GM23248 (cell line): ENCODE measurements at places on chromosomes 4 and X.
A peak's percentile ranks its signal among the peaks of the same experiment; 100 is the strongest.

DNA sequence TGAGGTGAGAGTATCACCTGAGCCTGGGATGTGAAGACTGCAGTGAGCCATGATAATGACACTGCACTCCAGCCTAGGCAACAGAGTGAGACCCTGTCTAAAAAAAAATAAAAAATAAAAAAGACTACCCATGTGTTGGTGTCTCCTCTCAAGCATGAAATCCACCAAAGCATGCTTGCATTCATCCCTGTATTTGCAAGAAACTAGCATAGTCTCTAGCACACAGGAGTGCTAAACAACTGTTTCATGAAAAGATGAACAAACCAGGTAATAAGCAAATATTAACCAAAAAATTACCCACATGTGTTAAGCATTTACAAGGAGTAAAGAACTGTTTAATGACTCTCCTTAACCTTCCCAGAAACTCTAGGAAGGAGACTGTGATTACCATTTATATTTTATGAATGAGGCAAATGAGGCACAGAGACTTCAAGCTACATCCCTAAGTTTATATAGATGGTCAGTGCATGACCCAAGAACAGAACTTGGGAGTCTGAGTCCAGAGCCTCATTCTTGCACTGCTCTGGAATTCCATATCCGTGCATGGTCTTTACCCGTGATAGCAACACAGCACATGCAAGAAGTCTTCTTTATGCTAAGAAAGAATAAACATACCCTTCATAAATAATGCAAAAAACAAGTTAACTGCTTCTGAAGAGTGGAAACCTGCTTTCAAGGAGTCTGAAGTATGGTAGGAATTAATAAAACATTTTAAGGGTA lies 186.1 kb upstream of the STS start:
- DNase-seq = no peak

GRCh38 chrX:66110112-66110511 lies 53.9 kb upstream of the HEPH start:
- peak; percentile 49 for DNase-seq

- peak; percentile 16 for DNase-seq
These were observed 209.5 kb downstream of the PARM1 start for GRCh38 chr4:75142382-75142781.

- peak; percentile 82 for DNase-seq
These were observed 102.0 kb downstream of the PTTG2 start for GRCh38 chr4:38062088-38062775.

DNA sequence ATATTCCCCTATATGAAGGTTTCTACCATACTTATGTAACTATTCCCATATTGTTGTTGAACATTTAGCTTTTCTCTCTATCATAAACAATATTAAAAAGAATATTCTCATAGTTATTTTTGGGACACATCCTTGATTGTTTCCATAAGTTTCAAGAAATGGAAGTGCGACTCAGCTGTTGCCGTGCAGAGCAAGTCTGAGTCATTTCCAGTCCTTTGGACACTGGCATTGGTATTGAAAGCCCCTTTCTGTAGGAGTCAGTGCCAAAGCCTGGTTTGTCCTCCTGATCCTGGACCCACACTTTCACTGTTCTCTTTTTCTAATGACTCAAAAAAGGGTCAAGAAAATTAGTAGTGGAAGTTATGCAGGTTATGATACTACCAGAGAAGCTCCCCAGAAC lies 108.3 kb upstream of the DIAPH2 start:
- peak; percentile 44 for DNase-seq

DNA sequence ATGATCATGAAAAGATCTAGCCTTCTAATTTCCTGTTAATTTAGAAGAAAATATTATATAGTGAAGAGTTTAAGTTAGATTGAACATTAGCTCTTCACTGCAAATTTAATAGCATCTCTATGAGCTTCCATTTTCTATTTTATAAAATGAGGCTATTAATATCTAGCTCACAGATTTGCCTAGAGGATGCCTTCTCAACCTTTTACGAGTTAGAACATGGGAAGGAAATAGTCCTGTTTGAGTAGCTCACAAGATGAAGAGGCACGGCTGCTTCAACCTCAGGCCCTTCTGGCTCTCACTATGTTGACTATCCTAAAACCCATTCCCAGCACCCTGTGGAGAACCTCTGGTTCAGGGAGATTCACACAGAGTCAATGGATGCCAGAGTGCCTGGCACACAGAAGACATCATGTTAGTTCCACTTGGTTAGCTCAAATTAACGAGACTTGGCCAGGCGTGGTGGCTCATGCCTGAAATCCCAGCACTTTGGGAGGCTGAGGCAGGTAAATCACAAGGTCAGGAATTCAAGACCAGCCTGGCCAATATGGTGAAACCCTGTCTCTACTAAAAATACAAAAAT lies 97.9 kb upstream of the GUCY1A1 start:
- DNase-seq = no peak

DNA sequence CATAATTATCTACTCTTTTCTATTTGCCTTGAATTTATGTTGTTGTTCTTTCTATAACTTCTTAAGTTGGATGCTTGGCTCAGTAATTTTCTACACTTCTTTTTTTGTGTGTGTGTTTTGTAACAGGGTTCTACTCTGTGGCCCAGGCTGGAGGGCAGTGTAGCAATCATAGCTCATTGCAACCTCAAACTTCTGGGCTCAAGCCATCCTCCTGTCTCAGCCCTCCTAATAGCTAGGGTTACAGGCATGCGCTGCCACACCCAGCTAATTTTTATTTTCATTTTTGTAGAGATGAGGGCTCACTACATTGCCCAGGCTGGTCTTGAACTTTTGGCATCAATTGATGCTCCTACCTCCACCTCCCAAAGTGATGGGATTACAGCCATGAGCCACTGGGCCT lies 20.7 kb upstream of the UCHL1 start:
- DNase-seq = no peak

DNA sequence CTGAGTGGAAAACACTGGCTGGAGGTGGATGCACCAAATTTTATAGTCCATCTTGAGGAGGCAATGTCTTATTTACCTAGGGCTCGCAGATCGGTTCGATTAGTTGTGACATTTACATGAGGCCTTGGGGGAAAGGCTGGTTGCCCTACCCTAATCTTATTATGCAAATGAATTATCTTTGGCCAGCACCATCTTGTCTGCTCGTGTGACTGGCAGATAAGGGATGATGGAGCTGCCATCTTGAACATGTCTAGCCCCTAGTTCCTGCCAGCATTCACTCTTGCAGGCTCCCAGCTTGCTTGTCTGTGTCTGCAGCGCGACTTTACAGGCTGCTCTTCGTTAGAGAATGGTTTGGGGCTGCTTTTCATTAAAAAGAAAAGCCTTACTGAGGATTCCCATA lies 61.9 kb downstream of the SEC24B start:
- DNase-seq = no peak

GRCh38 chr4:26509681-26510333 lies 19.5 kb upstream of the CCKAR start:
- peak; percentile 42 for DNase-seq

GRCh38 chr4:76311896-76312331 lies 5.4 kb downstream of the STBD1 start:
- peak; percentile 14 for DNase-seq

GRCh38 chr4:88526221-88526815 lies 2.7 kb upstream of the PYURF start:
- peak; percentile 58 for DNase-seq

- no peak for DNase-seq
These were observed 111.1 kb downstream of the CCNG2 start for GRCh38 chr4:77268108-77268507.

GRCh38 chr4:123921339-123921738 lies 524.7 kb downstream of the SPRY1 start:
- DNase-seq = no peak

DNA sequence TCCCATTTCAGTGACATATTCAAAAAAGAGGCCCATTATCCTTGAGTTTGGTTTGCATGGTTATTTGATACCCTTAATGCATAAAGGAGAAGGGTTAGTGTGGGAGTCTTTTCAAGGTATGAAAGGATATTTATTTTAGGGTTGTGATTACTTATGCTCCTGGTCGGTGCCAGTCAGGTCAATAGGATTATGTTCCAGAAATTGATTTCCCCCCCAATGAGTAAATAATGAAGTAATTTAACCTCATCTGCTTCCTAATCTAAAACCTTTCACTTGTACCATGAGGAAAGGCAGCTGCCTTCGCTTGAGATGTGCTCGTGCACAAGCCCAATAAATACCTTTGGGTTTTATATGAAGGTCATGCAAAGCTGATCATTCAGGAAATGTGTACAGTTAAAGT lies 55.0 kb upstream of the NR0B1 start:
- no peak for DNase-seq

DNA sequence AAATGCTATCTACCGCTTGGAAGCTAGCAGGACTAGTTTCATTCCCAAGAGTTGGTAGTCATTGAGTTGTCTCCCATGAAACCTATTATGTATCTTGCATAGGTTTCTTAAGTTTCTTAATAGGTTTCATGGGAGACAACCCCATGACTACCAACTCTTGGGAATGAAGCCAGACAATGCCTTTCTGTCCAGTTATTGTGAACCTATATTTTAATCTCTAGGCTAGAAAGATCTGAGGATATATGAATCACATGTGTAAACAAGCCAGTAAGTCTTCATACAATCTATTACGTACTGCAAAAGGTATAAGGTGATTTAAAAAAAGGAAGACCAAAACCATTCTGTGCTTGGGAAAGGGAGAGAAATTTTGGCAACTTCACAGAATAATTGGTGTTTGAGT lies 162.6 kb downstream of the INPP4B start:
- DNase-seq = no peak

- no peak for DNase-seq
These were observed 106.6 kb upstream of the NRK start for GRCh38 chrX:105715746-105716145.

DNA sequence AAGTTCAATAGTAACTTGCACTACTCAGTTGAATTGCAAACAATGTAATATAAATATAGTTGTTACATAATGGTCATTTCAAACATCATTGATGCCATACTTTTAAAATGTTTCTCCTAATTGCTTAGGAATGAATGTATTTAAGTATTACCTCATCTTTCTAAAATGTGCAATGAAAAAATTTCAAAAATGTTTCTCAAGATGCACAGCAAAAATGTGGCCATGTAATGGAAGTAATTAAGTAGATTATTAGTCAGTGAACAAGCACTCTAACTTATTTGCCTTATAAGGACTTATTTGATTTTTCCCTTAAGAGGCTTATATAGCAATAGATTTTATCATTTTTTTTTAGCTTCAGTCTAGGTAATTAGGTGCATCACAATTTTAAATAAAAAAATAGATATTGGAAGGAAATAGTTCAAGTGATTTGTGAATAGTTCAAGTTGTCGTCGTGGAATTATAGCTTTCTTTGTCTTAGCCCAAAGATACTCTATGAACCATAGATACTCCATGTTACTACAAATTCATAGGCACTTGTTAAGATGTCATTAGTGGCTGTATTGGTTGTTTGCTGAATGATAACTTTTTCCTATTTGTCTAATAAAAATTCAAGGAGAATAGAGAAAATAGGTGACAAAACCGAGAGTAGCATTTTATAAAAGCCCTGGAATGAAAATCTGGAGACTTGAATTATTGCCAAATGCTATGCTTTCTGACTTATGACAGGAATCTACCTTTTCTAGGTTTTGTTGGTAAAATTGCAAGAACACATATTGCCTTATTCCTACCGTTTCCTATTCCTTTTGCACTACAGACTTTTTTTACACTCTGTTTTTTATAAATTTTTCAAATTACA lies 118.5 kb downstream of the TLL1 start:
- peak; percentile 26 for DNase-seq

- DNase-seq = peak; percentile 75
These were observed 117.3 kb upstream of the NOCT start for GRCh38 chr4:138898282-138898681.

DNA sequence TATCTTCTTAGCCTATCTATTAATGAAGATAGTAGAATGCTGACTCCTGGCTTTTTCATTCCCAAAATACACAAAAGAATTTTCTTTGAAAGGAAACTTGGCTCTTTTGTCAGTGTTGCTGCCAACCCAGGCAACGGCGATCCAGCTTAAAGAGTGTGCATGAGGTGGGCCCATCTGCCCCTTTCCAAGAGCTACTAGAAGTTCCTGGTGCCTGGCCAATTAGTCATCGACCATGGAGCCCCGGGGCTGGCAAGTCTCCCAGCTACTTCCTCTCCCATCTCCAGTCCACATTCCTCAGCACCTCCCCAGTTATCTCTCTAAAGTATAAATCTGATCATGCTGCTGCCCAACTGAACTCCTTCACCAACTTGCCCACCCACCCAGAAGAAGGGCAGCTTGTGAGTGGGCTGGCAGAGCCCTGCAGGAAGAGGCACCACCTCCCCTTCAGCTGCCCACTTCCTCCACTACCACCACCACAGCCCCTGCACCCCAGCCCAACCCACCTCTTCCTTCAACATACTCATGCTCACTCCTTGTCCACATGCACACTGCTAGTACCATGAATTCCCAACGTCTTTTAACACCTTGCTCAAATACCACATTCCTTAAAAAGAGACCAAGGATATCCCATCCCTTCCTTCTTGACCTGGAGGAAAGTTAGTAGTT lies 158.2 kb upstream of the MAP3K15 start:
- peak; percentile 94 for DNase-seq

DNA sequence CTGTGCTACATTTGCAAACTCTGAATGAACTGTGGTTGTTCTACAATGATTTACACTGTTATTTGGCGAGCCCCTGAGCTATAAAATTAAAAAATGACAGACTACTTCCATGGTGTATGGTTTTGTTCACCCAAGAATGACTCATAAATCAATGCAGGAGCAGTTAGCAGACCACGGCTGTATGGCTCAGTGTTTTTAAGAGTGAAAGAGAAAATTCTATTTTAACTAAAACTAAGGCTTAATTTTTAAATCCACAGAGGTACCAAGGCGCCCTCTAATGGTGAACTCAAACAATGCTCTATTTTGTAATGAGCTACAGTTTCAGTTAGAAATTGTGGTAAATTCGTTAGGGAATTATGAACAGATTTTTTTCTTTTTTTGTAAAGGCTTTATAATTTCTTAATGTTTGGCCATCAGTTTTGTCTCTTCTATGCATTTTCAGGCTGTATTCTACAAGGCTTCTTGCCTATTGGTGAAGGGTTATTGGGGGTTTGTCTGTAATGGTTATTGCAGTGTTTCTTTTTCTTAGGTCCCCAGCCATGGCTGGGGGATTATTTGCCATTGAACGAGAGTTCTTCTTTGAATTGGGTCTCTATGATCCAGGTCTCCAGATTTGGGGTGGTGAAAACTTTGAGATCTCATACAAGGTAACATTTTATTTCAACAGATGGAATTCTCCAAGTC lies 32.5 kb downstream of the HMGB2 start:
- peak; percentile 40 for DNase-seq

DNA sequence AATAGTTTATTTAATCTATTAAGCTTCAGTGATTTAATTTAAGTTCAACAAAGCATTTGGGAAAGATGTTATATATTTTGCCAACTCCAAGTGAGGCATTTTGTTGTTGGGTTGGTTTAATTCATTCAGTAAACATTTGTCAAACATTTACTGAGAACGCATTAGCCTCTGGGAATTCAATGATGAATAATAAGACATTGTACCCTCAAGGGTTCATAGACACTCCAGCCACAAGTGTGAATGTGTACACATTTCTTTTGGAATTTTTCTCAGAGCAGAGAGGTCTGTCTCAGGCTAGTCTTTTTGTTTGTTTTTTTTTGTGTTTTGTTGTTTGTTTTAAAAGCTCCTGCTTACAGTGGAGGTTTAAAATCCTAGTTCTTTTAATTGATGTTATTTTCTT lies 203.9 kb downstream of the SOWAHB start:
- no peak for DNase-seq
